Vagina (tissue), 2 donors: ENCODE measurements at places on chromosomes 4 and X.

GRCh38 chrX:7169627-7170026 lies 21.7 kb upstream of the PUDP start:
- no peak for DNase-seq

DNA sequence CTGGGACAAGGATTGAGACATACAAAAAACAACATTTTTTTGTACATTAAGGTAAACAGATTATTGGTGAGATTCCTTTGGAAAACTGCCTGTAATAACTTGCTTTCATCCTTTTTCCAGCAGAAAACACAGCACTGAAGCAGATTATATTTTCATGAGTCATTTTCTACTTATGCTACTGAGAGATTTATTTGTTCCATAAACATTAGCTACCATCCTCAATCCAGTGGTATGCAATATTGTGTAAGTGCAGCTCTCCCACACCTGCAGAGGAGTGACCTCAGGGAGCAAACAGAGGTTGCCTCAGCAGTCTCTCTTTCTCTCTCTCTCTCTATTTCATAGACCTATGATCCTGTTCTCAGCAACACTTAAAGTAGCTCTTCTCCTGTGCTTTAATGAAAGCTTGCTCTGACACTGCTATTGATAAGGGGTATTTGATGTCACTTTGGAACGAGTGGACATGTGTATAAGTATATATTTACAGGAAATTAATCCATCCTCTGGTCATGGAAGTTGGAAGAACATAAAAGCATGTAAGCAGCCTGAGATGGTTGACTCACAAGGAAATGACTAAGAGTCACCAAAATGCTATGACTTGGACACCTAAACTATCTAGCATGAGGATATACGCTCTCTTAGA lies 163.7 kb upstream of the SPANXC start:
- DNase-seq: no peak

DNA sequence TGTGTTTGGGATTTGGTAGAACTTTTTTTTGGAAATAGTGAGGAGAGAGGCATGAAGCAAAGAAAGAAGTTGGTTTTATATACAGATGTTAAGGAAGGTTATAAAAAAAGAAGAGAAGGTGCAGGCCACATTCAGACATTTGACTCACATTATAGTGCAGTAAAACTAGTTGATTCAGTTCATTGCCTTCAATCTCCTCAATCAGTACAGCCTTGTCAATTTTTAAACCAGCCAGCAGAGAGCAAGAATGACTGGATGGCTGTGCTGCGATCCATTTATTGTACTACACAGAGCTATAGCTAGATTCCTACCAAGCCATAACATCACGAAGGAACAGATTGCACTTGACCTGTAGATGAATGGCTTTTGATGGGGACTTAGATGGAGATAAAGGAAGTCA lies 79.7 kb upstream of the LSM6 start:
- DNase-seq: no peak

GRCh38 chr4:138643827-138644226 lies 371.8 kb upstream of the NOCT start:
- DNase-seq: no peak

GRCh38 chrX:121456315-121456714 lies 408.9 kb downstream of the GLUD2 start:
- no peak for DNase-seq

GRCh38 chr4:131002132-131002531 lies 1906.2 kb downstream of the C4orf33 start:
- DNase-seq: no peak

GRCh38 chrX:136822337-136823095 lies 41.8 kb upstream of the ARHGEF6 start:
- no peak for DNase-seq

DNA sequence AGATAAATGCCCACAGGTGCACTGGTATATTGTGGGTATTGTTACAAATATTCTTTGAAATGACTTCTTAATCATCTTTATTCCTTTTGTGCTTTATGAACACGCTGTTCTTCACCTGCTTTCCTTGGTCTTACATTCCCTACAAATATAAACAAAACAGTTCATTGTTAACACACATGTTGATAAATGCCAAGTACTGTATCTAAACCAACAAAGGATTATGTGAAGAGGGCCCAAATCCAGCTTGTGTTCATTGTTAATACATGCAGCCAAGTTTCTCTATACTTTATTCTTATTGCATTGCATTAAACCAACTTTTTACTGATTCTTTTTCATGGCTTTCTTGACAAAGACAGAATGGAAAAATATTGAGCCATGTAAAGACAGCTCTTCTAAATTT lies 42.8 kb downstream of the AREG start:
- no peak for DNase-seq

DNA sequence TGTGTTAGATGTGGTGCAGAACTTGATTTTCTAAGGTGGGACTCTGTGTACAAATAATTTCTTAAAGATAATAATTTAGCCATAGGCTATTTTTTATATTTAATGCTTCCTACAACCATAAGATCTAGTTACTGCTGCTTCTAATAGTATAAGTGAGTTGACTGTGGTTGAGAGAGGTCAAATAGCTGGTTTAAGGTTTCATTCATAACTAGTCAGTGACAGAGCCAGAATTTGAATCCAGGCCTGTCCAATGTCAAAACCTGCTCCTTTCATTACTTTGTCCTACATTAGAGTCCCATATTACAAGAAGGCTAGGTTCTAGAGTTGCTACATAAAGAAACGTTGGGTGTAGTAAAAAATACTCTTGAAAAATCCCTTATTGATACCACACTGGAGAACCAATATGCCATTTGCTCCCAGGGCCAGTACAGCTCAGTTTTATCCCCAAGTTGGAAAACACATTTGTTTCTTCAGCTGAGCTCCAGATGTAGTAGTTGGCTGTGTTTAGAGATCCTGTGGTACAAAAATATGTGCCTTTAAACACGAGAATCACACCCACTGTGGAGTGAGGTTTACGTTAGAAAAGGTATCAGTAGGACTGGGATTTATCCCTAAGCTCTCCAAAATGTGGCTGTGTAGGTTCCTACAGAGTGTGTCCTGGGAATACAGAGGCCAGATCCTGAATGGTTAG lies 84.3 kb downstream of the REPS2 start:
- no peak for DNase-seq

- DNase-seq: no peak
Measured at GRCh38 chr4:182924497-182924896, 7.3 kb upstream of the DCTD start.

GRCh38 chrX:45851434-45851991 lies 650.8 kb upstream of the DIPK2B start:
- no peak for DNase-seq

GRCh38 chrX:7314425-7314824 lies 166.5 kb upstream of the PUDP start:
- no peak for DNase-seq

- no peak for DNase-seq
Measured at GRCh38 chrX:21721195-21721594, 36.7 kb downstream of the SMPX start.

- DNase-seq: no peak
Measured at GRCh38 chr4:16212138-16212782, 14.0 kb downstream of the TAPT1 start.

GRCh38 chr4:34920032-34920431 lies 1324.3 kb downstream of the ARAP2 start:
- DNase-seq: no peak

DNA sequence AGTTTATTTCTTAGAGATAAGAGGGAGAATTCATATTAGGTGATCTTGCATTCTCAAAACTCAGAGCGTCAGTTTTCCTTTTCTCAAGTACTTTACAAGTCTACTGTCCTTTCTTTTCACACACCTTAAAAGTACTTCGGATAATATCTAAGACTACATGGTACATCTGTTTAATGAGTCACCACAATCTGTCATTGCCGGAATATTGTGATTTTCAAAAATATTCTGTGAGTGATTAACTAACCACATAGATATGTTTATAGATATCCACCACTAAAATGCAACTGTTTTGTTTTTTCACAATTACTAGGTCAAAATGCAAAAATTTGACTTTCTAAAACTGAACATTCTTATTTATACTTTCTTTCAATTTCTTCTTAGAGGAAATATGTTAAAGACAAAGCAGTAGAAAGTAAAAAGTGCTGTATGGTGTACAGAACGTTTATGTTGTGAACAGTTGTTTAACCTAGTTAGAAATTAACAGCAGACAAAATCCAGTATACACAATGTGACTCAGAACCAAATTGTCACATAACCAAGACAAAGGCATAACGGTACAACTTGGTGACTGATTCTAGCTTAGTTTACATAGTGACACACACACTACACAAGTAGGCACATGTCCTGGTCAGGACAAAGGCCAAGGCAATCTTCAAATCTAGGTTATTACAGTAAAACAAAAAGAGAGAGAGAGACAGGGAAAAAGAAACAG lies 482.9 kb downstream of the NAF1 start:
- DNase-seq: no peak

GRCh38 chrX:125319646-125320521 lies at the start of gene TEX13C:
Gene TEX13C, plus strand, starts transcription at chrX:125319871. Its CDS starts 249 bp downstream, at chrX:125320120.
- DNase-seq: no peak

DNA sequence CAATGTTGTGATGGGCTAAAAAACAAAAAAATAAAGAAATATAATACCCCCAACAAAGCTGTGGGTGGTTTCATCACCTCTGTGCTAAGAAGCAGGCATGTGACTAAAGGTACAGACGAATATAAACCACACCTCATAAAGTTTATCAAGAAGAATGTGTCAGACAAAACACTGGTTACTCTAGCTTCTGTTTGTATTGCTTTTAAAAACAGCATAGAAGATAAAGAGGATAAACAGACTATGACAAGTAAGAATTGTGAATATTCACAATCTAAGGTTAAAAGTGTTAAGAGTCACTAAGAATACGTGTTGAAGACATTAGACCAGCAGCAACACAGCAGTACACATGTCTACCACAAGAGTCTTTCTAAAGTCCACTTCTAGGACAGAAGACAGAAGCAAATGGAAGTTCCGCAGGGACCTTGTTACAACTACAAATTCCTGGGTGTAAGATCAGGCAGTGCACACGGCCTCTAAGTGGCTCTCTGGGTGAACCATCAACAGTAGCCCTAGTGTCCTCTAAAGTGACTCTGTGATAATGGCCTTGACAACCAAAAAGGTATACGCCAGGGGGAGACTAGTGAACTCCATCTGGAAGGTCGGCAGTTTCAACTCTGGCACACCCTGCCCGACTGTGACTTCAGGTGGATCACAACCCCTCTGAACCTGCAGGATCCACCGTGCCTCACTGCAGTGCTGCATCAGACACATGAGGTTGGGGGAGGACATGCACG lies 8.3 kb upstream of the FGFBP2 start:
- no peak for DNase-seq

DNA sequence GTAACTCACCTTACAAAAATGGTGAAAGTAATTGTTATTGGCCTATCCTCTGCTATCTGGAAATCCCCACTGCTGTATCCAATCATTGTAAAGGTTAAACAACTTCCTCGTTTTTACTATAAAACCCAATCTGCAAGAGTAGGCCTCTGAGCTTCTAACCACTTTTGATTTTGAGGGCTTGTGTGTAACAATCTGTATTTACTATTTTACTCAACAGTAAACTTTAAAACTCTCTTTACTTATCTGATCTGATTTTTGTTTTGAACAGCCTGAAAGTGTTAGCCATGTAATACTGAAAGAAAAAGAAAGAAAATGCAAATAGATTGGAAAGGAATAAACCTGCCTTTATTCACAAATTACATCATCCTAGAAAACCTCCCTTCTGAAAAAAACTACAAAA lies 63.1 kb downstream of the SLC10A7 start:
- DNase-seq: no peak

- DNase-seq: no peak
Measured at GRCh38 chrX:38805432-38806389, 4.5 kb downstream of the MID1IP1 start.

DNA sequence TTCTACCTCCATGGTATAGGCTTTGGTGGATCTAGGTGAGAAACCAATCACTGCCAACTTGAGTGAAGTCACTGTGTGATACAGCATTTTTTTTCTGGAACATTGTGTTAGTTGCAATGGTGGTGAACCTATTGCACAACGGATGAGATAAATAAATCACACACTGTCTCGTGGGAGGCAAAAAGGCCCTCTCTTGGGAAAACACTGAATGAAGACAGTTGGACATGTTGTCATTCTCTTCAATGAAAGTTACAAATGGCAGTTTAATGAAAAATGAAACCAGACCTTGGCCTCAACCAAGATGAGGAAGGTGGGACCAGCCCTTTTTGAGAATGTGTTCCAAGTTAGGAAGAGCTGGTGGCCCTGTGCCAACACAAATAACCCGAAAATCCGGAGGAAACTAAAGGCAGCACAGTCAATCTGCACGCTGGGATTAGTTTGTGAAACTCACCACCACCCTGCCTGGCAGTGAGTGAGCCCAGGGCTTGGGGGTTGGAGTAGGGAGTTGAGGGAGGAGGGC lies 5.4 kb upstream of the ADGRG2 start:
- no peak for DNase-seq

- DNase-seq: no peak
Measured at GRCh38 chr4:166546009-166546408, 673.0 kb downstream of the TLL1 start.

GRCh38 chrX:39063037-39063436 lies 261.8 kb downstream of the MID1IP1 start:
- DNase-seq: no peak

DNA sequence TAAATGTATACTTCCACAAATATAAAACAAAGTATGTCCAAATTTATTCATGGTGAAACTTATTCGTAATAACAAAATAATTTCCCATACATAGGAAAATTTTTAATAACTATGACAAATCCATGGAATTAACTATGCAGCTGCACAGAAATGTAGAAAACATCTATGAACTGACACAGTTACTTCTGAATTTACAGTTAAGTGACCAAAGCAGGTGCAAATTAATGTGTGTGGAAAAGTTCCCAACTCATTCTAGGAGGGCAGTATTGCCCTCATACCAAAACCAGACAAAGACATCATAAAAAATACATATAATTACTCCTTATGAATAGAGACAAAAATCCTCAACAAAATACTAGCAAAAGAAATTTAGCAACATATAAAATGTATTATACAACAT lies 12.5 kb downstream of the LDOC1 start:
- no peak for DNase-seq

- no peak for DNase-seq
Measured at GRCh38 chr4:183291070-183291469, 29.0 kb downstream of the CLDN22 start.

- no peak for DNase-seq
Measured at GRCh38 chr4:170202721-170203120, 113.0 kb upstream of the AADAT start.

GRCh38 chr4:72275381-72275780 lies 243.6 kb downstream of the NPFFR2 start:
- no peak for DNase-seq

DNA sequence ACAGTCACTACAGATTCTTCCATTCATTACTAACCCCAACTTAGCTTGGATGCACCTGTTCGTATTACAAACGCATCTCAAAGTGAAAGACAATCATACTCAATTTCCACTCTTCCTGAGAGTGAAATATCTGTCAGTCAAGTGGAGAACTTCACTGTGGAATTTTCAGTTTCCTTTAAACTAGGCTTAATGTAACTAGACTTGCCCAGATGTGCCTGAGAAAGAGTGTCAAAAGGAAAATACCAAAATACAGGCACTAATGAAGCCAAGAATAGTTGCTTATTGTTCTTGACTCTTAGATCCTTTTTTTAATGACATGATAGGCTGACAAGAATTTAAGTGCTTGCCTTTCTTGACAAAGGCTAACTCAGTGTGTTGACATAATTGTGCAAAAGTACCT lies 72.4 kb upstream of the NR3C2 start:
- no peak for DNase-seq
